ENCODE measurements at places on chromosomes 4 and X.

GRCh38 chrX:136630881-136631280 lies 17.1 kb upstream of the CD40LG start:
- DNase-seq, result no peak

GRCh38 chr4:86319390-86319789 lies 40.5 kb downstream of the MAPK10 start:
- no peak for DNase-seq

DNA sequence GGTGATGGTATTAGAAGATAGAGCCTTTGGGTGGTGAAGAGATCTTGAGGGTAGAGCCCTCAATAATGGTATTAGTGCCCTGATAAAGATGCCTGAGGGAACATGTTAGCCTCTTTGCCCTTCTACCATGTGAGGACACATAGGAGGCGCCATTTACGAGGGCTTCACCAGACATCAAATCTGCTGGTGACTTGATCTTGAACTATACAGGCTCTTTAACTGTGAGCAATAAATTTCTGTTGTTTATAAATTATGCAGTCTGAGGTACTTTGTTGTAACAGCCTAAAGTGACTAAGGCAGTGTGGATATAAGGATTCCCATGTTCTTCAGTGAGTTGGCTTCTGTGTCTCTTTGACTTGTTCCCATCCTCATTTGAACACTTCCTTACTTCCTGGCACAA lies 11.8 kb downstream of the MOB1B start:
- no peak for DNase-seq

- DNase-seq, result no peak
These were observed 164.0 kb upstream of the IRS4 start for GRCh38 chrX:108900333-108900732.

DNA sequence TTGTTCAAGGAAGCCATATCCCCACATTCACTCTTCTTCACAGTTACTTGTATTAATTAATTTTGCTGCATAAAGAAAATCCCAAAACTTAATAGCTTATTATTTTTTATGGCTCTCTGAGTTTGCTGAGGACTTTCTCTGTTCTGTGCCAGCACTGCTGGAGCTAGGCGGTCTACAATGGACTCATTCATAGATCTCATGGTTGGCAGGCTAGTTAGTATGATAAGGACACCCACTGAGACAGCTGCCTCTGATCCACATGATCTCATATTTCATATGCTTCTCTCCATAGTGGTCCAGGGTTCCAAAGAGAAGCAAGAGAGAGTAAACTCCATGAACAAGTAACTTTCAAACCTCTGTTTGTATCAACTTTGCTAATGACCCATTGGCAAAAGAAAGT lies 170.2 kb downstream of the ADGRA3 start:
- DNase-seq, result no peak

- no peak for DNase-seq
These were observed 77.6 kb downstream of the AFF1 start for GRCh38 chr4:87012265-87012953.

DNA sequence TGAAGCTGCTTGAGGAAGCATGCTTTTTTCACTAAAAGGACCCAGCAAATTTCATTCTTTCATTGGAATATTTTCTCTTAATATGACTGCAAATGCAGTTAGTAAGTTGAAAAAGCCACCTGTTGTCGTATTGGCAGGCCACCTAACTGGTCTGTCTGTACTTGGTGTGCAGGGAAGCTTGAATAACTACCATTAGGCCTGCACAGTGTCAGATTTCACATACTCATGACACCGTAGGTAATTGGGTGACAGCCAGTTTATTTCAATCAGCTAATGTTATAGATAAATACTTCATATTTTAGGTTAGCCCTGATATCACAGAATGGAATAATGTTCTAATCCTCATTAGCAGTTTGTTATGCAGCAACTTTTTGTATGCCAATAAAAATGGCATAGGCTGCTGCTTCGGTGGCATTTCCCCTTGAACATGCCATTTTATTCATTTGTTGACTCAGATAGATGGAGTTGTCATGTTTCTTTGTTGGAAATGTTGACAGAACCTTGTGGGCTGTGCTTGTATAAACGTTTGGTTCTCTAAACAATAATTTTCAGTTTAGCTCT lies 173.7 kb downstream of the RPA4 start:
- DNase-seq, result no peak

DNA sequence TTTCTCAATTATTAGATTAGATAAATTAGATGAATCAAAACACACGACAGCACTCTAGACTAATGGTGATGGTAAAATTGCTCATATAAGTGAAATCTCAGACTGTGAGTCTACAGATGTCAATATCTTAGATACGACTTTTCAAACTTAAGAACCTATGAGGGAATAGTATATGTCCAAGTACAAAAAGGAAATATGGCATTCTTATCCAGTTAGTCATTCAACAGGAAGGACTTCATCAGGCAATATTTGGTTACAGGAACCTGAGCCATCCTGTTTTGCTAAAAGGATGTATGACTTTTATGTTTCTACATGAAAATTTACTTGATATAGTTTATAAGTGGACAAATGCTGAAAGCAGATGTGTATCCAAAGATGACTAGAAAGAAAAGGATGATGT lies 107.0 kb downstream of the CT47B1 start:
- no peak for DNase-seq

DNA sequence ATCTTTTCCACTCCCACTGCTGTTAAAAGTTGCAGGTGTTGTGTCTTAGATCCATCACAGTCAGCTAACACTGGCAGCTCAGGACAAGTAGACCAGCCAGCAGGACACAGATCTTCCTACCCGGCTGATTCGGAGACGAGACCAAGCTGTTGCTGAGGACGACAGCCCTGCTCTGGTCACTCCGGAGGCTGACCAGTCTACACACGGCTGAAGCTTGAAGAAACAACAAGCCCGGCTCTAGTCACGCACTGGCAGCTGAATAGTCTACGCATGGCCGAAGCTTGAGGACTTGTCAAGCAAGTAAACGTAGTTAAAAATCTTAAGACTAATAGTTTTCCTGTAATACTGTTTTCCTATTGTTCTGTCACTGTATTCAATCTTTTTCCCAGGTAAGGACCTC lies 1.8 kb downstream of the ACOX3 start:
- DNase-seq, result no peak

DNA sequence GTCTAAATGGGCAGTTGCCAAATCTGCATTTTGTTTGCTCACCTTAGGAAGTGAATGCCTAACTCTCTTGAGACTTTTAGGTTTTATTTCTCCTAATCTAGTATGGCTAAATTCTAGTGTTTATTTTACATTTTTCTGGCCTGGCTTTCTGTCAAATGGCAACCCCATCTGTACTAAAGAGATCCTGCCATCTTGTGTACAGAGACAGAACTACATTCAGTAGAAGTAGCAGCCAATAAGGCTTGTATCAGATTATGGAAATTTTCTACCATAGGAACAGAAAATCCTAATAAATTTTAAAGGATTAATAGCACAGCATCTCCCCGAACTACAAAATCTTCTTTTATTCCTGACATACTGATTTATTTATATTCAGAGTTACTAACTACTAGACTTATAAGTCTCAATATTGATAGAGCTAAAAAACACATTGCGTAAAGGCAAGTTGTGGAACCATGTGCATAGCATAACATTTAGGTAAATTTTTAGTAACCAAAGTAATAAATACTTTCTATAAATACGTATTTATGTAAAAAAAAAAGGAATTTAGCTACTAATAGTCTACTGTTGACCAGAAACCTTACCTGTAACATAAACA lies 45.5 kb downstream of the TMEM144 start:
- DNase-seq, result no peak

DNA sequence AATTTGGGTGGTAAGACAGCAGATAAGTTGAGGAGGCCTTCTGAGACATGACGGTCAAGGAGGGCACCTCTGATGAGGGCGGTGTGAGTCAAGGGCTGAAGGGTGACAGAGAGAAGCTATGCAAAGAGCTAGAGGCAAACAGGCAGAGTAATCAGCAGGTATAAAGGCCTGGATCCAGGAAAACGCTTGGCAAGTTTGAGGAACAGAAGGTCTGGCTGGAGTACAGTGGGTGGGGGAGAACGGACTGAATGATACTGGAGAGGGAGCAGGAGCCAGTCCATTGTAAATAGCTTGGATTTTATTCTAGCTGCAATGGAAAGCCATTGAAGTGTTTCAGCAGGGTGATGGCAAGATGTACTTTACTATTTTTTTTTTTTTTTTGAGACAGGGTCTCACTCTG lies 39.3 kb downstream of the RAB33B start:
- no peak for DNase-seq

GRCh38 chr4:15006416-15007024 lies 4.2 kb downstream of the CPEB2 start:
- no peak for DNase-seq

GRCh38 chrX:149572743-149573142 lies 14.5 kb downstream of the MAGEA9B start:
- no peak for DNase-seq

DNA sequence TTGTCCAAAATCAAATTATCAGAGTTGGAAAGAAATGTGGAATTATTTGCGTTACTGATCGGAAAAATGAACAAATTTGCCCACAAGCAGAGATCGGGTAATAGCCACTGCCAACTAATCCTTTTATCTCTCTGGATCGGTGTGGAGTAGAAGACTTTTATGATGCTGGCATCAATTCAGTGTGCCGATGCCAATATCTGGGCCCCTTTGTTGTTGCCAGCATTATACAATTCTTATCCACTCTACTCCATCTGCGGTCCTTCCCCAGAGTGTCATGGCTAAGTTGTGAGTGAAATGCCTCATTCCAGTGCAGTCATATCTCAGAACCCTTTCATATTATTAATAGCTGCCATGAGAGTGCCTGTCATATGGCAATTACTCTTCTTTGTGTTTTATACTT lies 660.2 kb downstream of the ADGRL3 start:
- no peak for DNase-seq

GRCh38 chrX:34470507-34470906 lies 186.6 kb downstream of the TMEM47 start:
- DNase-seq, result no peak

- no peak for DNase-seq
These were observed 106.9 kb downstream of the KDR start for GRCh38 chr4:55018521-55018920.

- no peak for DNase-seq
These were observed 75.3 kb upstream of the PUDP start for GRCh38 chrX:7223271-7223670.

DNA sequence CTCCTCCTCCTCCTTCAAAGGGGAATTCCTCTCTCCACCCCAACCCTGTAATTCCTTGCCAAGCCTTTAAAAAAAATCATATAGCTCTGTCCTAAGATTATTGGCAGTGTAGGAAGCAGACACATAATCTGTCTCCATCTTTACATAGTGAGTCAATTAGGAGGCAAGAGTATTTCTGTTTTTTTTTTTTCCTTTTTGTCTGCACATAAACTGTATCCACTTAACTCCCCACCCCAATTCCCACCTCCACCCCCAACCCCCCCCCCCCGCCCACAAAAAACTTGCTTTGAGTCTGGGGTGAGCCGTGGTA lies 182.5 kb downstream of the RASL11B start:
- DNase-seq, result no peak

DNA sequence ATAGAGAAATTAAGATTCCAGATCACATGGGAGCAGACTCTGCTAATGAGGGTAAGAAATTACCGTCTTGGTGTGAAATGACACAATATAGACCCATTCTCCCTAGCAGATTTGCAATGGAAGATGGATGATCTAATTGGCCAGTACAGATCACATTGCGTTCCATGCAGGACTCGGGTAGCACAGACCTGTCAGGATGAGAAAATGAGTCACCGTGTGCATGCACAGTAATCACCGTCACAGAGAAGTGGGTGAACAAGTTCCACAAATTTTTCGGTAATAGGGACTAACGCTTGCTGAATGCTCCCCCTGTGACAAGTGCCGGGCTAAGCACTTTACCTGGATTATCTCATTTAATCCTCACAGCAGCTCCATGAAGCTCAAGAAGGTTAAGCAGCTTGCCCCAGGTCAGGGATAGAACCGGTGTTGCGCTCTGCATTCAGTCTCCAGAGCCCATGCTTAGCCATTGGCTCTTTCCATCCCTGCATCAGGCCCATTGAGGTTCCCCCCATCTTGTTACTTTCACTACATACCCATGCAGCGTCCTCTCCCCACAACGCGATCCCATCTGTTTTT lies 375.6 kb downstream of the FBXW7 start:
- no peak for DNase-seq

- DNase-seq, result no peak
These were observed 209.0 kb downstream of the IDS start for GRCh38 chrX:149296092-149296491.

DNA sequence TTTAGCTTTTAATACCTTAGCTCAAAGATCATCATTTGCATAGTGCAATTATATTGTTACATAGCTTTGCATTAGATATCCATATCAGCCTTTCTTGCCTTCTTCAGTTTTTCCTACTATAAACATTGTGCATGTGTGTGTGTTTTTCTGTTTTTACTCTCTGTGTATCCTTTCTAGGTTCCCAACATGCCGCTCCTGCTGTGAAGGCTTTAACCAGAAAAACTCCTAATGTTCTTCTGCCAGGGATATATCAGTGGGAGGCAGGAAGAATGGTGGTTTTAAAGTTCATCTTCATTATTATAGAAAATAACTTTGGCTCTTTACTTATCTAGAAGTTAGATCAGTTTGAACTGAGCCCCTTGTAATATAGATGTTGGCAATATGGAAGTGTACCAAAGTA lies 61.2 kb downstream of the CPE start:
- DNase-seq, result no peak

DNA sequence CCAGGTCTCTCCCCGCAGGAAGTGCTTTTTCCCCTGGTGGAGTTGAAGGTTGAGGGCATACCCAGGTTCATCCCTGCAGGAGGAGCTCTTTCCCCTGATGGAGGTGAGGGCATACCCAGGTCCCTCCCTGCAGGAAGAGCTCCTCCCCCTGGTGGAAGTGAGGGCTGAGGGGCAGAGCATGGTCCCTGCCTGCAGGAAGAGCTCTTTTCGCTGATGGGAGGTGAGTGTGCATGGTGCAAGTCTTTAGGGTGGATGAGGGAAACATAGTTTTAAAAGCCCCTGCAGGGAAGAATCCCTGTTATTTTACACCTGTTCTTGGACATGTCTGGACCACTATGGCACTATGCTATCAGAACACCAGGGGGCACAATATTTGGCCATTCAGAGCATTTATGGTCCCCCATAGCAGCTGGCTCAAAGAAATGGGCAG lies 43.7 kb upstream of the PUDP start:
- DNase-seq, result no peak

GRCh38 chr4:41446391-41446790 lies 91.6 kb upstream of the LIMCH1 start:
- no peak for DNase-seq

- no peak for DNase-seq
These were observed 229.7 kb downstream of the GBA3 start for GRCh38 chr4:22922426-22922825.

DNA sequence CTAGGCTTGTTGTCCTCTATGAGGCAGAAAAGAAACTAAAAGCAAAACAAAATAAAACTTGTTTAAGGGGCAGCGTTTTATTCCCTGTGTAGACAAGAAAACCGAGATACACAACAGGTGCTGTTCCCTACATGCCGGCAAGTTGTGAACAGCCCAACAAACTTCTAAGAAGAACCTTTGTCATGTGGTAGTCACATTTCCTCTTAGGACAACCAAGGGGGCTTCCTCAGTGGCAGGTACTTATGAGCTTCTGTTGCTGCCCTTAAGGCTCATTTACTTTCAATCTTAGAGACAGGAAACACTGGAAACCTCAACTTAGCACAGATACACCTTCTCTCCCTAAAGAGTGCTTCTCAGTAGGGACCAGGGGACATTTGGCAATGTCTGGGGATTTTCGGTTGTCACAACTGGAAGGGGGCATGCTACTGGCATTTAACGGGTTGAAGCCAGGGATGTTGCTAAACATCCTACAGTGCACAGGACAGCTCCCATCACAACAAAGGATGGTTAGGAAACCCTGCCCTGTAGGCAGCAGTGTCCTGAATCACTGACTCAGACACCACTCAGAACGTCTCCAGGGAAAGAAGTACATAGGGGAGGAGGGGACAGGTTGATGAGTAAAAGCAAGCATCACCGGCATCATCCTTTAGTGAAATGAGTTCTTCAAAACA lies 111.0 kb downstream of the ASB9 start:
- no peak for DNase-seq

Data from posterior cingulate gyrus (tissue), 11 donors.